ENCODE measurements at places on chromosomes 12 and 14.

DNA sequence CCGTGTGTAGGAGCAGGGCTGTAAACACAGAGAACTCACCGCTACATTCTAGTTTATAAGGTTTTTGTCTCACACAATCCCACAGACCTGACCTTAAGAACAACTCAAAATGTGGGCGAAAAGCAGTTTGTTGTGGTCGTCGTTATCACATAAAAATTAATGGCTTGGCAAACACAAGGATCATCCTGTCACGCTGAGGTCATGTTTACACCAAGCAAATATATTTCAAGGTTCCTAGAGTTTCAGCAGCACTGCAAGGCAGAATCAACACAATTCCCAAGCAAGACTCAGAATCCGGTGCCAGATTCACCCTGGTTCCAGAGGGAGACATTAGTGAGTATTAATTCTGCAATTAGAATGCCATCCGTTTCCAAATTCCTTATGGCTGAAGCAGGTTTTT is 30.1 kb upstream of the MAP1LC3B2 start:
- no peak for DNase-seq

- DNase-seq, result no peak
These were observed 33.4 kb upstream of the ERGIC2 start for GRCh38 chr12:29414368-29414767.

DNA sequence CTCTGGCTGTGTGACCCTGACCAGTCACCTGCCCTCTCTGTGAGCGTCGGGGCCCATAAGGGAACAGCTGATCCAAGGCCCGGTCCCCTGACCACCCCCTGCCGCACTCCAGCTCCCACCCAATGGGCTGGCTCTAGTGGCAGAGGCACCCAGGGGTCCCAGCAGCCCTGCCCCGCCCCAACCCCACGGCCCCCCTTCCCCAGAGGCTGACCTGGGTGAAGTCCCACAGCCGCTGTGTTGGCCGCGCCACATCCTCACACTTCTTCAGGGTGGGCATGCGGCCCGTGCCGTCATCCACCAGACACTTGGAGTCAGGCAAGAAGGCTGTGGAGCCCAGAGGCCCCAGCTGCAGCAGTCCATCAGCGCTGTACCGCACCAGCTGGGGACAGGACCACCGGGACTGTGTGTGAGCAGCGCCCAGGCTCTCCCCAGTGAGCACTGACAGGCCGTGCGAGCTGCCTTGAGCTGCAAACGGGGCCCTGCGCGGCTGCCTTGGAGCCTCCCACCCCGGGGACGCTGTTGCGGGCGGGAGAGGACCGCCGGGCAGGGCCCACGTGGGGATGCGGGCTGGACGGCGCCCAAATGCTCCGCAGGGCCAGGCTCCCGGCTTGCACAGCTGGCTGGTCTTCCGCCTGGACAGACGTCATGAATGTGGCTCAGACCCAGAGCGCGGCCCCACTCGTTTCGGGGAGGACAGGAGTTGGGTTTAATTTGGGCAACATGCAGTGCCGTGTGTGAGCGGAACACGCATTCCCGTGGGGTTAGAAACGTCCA is 53.5 kb downstream of the NOC4L start:
- no peak for DNase-seq

- DNase-seq, result no peak
These were observed 19.3 kb downstream of the CFAP251 start for GRCh38 chr12:121937654-121938053.

GRCh38 chr12:120466560-120467315 is 2.8 kb downstream of the SRSF9 start:
- DNase-seq, result no peak
